Esophagus mucosa (tissue), 1 donor: ENCODE measurements at places on chromosomes 12 and 14. TPM values are rescaled to one million over a fixed set of nuclear protein-coding genes. Genes with fewer than 3 reads are reported as not detected.

AQP2 gene
- not detected for total RNA-seq

DRAM1 gene
- 3.0 TPM for total RNA-seq

TAMALIN gene
- 3.9 TPM for total RNA-seq

ETNK1 gene
- total RNA-seq: 26.9 TPM

PFDN5 gene
- 306 TPM for total RNA-seq

NEUROD4 gene
- total RNA-seq: not detected

PLEKHD1 gene
- total RNA-seq: not detected

OR4K1 gene
- total RNA-seq: not detected

CLEC6A gene
- not detected for total RNA-seq

NID2 gene
- 2.3 TPM for total RNA-seq

GRCh38 chr14:80850197-80850814, 91.2 kb downstream of the CEP128 start:
- ATAC-seq: no peak

GRCh38 chr12:130710733-130711080, 5.4 kb downstream of the RIMBP2 start:
- ATAC-seq: no peak

DNA sequence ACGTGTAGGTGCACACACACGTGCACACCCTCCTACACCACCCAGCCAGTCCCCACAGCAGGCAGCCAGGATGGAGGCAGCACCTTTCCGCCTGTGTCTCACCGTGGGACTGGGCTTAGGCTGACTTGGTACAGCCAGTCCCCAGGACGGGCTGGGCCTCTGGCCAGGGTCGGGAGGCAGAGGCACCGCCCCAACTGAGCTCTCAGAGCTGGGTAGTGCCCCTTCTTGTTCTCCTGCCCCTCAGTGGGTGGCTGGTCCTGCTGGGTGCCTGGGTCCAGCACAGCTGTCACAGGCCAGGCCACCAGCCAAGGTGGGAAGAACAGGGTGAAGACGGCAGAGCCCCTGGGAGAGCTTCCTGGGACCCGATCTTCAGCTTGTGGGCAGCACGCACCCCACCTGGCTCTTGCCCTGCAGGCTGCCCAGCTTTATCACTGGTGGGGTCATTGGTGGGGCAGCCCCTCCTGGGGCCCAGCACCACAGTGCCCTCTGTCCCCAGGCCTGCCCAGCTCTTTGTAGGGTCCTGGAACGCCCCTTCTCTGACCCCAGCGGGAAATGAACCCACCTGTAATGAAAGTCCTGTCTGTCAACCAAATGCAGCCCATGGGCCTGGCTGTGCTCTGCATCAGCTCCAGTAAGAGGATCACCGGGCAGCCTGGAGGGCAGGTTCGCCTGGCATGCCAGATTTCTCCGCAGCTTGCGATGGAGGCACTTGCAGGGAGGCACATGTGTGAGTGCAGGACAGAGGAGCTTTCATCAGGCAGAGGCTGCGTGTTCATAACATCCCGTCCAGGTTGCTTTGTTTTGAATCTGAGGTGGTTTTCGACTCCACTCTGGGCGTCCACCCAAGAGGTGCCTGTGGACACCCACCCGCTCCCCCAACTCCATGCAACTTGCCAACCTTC, 14.7 kb downstream of the CDCA4 start:
- peak; percentile 35 for ATAC-seq

GRCh38 chr12:113788020-113788856, 177.9 kb downstream of the RBM19 start:
- ATAC-seq: no peak

- no peak for ATAC-seq
Observed at GRCh38 chr14:92946847-92947545, 24.0 kb downstream of the CHGA start.

- no peak for ATAC-seq
Observed at GRCh38 chr12:57208631-57209282, 7.8 kb upstream of the NXPH4 start.

DNA sequence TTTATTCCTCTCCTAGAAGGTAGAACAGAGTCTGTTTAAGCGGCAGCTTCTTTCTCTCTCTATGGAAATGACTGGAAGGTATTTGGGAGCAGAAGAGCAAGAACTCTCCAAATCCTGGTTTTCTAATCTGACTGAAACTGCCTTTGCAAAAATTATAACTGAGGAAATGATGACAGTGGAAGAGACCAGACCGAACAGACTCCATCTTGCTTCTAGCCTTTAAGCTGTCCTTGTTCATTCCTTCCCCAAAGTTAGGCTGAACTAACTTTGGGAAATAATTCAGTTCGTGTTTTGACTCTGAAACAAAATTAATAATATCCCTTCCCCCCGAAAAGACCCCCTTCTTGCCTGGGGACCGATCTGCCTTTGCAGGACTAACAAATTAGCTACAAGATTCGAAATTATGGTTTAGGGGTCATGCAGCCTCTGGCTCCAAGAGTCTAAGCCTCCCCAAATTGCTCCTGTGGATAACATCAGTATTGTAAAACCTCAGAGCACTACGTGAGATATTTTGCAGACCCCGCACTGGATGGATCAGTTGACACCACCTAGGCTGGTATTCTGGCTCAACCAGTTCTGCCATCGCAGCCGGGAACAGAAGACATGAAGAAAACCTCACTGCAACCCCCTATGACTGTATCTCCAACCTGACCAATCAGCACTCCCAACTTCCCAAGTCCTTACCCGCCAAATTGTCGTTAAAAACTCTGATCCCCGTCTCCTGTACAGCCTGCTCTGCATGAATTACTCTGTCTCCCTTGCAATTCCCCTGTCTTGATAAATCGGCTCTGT, 14.1 kb downstream of the SELPLG start:
- no peak for ATAC-seq

- no peak for ATAC-seq
Observed at GRCh38 chr12:27982951-27983350, 10.4 kb upstream of the PTHLH start.

GRCh38 chr14:95185033-95185766, 27.9 kb upstream of the DICER1 start:
- peak; percentile 40 for ATAC-seq

DNA sequence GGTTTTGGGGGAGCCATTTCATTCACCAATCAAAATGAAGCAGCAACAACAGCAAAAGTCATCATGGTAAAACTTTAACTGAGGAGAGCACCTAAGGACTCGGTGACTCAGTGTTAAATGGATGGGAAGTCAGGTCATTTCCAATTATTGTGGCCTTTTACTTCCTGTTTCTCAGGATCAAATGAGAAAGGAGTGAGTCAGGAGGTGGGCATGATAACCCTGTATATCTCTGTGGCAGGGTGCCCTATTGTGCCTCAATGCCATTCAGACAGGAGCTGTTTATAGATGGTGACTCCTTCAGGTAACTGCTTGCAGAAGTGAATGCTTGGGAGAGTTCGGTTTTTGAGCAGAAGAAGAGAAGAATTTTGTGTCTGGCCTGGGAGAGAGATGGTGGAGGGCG, 135.5 kb upstream of the CPM start:
- ATAC-seq: peak; percentile 84

GRCh38 chr12:68497702-68498101, 113.0 kb upstream of the RAP1B start:
- peak; percentile 67 for ATAC-seq

DNA sequence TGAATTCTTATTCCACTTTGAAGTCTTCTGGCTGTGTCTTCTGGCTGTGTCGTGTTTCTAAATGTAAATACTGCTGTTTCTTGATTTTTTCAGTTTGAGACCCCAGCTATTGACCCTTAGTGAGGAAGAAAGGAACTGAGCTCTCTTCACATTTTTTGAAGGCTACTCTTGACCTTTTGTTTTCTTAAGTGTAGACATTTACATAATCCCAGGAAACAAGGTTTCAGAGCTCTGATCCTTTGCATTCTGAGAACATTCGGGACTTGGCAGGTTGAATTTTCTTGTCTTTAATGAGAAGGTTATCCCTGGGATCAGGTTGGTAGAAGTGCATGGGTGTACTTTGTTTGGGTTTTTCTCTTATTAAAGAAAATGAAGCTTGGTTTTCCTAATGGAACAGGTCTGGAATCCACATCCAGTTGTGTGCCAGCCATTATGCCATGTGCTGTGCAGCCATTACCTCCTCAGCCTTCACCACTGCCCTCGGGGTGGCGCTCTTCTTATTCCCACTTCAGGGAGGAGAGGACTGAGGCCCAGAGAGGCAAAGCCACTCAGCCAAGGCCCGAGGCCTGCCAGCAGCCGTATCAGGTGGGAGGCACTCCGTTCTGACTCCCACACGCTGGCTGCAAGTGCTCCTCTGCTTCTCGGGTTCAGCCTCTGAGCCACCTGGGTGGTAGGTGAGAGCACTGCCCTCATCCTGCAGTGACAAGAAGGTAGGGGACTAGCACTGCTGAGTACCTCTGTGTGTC, 120.9 kb downstream of the BEGAIN start:
- no peak for ATAC-seq

DNA sequence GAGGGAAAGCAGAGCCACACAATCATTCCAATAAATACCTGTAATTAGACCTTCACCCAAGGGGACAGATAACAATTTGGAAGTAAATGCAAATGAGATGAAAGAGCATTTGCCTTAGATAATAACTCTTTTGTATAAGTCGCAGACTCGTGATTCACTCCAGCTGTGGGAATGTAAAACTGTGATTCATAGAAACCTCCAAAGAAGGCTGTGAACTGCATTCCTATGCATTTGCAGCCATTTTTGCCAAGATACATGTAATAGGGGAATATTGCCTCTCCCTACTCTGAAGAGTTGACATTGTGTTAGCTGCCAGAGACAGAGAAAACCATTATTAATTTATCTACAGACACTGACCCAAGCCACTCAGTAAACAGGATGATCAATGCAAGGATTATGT, 181.9 kb upstream of the ARHGAP5 start:
- no peak for ATAC-seq

DNA sequence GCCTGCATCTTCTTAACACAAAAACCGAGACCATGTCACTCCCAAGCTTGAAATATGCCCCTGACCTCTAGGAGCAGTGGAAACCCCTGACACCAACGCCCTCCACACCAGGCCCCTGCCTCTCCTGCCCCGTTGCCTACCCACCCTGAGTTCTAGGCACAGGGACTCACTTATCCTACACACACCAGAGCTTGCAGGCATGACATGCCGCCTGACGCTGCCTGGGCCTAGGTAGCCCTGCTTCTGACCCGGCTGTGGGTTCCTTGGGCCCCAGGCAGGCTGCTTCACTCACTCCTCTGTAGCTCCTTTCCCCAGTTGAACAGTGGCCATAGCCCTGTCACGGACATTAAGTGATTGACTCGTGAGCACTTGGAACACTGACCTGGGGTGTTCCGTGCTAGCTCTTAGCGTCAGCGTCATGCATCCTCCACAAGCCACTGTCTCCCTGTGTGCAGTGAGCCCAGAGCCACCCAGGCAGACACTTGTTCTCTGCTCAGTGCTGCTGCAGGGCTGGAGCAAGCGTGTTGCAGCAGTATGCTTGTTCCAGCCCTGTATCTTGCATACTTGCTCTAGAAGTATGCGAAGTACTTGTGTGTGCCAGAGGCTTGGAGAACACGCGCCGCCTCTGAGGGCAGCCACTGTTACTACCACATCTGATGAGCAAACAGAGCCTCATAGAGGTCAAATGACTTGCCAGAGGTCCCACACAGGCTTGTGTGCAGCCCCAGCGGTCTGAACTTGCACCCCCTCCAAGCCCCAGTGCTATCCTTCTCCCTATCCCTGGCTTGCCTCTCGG, 15.6 kb downstream of the OTUB2 start:
- ATAC-seq: no peak

DNA sequence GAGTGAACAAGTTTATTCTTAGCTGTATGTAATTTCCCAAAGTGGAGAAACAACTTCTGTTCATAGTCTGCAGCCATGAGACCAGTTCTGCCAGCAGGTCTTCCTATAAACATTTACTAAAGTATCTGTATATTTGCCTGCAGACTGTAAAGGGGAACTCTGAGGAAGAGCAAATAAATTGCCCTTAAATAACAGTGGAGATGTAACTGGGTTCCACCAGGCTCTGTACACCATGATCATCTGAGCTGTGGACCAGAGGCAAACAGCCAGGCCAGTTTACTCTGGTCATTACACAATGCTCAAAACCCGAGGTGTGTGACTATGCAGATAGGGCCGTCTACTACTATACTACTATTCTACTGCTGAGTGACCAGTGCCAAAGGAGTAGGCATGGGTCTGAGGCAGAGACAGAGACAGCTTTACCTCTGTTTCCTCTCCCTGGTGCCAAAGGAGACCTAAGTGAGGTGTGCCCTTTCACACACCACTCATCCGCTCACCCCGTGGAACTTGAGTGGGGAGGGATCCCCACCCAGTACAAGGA, 21.1 kb upstream of the CERS5 start:
- ATAC-seq: peak; percentile 63

DNA sequence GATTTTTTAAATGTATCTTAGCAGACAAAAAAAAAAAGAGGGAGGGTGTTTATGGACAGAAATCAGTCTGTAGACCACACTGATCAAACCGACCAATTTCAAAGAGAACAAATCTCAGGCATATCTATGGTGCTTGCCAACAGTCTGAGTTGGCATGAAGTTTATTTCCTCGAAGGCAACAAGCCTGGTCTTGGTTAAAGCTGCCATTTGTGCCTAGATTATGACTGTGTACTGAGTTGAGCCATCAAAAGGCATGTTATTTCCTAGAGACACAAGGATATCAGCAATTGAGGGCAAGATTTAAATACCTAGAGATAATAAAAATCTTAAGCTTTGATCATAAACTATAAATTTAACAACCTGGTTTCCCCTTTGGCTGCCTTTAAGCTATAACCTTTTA, 119.2 kb downstream of the SLC2A13 start:
- peak; percentile 58 for ATAC-seq

- peak; percentile 95 for ATAC-seq
Observed at GRCh38 chr12:94621662-94622359, 28.5 kb downstream of the TMCC3 start.

DNA sequence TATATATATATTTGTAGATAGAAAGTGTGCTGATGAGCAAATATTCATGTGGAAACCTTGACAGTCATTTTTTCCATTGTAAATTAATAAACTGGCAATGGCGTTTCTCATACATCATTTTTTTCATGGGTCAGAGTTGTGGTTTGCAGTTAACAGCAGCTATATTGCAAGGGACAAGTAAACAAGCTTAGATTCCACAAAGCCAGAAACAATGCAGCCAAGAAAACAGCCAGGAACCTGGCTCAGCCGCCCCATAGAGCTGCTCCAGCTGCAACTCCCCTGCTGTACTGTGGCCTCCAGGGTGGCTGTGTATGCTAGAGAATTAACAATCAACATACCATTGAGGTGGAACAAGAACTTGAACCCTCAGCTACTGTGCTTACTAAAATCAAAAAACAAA, 298.2 kb downstream of the TMEM132D start:
- ATAC-seq: no peak

- ATAC-seq: no peak
Observed at GRCh38 chr14:99157676-99158075, 114.3 kb downstream of the BCL11B start.

GRCh38 chr14:95468448-95469133, 47.9 kb downstream of the SYNE3 start:
- ATAC-seq: no peak

GRCh38 chr12:66697404-66697803, 18.5 kb upstream of the GRIP1 start:
- ATAC-seq: no peak

- no peak for ATAC-seq
Observed at GRCh38 chr12:119090865-119091264, 87.9 kb upstream of the HSPB8 start.
